Activated T-cell treated with anti-CD3 and anti-CD28 coated beads for 24 hours (primary cell): ENCODE measurements at places on chromosomes 12 and 14.

DNA sequence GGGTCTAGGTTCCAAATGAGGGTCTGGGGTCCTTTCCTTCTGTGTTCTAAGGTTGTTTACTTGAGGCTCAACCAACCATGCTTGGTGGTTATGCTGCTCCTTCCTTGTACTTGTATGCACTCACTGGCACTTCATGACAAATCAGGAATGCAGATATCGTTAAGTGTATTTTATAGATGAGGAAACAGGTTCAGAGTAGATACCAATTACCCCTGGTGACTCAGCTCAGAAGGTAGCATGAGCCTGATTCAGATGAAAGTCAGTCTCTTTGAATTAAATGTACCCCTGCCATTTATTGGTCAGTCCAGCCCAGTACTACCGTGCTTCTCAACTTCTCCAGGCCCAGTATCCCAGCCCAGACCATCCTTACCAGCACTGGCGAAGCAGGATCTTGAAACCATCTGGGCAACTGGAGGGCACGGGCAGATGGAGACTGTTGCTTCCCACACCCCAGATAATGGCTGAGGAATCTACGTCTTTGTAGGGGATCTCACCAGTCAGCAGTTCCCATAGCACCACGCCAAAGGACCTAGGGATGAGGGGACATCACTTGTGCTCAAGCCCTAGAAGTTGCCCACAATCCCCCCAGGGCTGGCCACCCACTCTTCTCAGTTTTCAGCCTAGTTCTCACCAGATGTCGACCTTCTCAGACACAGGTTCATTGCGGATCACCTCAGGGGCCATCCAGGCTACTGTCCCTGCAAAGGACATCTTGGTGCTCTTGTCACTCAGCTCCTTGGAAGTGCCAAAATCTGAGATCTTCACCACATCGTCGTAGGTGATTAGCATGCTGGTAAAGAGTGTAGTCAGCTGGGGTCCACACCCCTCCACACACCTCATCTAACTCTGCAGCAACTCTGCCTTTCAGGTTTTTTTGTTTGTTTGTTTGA is 14.3 kb downstream of the MAP3K12 start:
- DNase-seq: no peak

DNA sequence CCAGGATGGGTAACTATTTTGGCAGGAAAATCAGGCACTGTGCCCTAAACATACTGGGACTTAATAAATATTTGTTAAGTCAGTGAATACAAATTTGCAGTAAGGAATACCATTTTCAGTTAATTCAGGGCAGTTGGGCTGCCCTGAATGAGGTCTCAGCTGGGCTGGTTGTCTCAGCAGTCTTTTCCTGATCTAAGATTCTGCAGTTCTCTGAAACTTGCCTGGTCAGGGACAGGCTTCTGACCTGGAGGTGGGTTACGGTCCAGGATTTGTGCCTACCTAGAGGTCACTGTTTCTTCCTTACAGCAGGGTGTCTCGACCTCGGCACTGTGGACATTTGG is 160.6 kb downstream of the KTN1 start:
- DNase-seq: no peak

DNA sequence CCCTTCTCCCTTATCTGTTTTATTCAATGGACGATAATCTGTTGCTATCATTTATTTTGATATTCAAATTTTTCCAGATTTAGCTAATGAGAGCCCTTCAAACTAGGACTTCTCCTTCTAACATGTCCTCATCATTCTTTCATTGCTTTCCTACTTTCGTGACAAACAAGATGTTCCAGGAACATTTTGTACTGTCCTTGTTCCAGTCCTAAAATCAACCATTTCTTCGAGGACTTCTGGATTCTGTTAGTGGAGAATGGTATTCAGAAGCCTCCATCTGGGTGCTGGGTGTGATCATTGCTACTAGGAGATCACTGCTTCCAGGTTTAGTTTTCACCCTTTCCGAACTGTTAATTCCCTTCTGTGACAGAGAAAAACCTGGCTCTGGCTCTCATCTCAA is 29.5 kb upstream of the FBXO34 start:
- no peak for DNase-seq

DNA sequence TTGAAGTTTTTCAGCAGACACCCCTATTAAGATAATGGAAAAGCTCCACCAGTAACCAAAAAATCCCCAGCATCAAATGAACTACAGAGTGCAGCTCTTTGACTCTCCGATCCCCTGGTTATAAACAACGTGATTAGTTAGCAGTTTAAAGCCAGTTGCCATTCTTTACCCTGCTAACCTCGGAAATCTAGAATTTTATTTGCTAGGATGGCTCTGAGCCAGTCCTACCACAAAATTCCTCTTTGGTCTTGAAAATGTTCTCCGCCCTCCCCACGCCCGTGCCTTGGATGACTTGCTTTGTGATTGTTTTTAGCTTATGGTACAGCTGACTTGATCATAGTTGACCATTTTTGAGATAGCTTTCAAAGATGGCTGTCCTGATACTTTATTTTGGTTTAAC is 1.2 kb downstream of the KLHDC2 start:
- no peak for DNase-seq

DNA sequence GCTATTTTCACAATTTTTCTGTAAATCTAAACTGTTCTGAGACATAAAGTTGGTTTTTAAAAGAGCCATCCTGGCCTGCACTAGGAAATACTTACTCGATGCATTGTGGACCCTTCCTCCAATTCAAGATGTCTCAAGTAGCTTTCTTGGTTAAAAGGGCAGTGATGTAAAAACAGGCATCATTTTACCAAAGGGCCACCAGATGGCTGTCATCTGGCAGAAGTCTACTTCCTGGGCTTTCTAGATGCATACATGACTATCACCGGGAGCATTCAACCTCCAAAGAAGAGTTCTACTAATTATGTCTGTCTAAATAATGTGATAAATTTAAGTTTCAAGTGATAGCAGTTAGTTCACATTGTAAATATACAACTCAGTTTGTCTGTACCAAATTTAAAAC is 96.8 kb upstream of the FRMD6 start:
- no peak for DNase-seq
